ENCODE measurements at places on chromosomes 13 and 19. TPM values are rescaled to one million over a fixed set of nuclear protein-coding genes. Genes with fewer than 3 reads are reported as not detected.

Gene ZNF444
- total RNA-seq = 81.5 TPM

Gene CILP2
- 0.46 TPM for total RNA-seq

Gene GDF15
- total RNA-seq = 335 TPM

DNA sequence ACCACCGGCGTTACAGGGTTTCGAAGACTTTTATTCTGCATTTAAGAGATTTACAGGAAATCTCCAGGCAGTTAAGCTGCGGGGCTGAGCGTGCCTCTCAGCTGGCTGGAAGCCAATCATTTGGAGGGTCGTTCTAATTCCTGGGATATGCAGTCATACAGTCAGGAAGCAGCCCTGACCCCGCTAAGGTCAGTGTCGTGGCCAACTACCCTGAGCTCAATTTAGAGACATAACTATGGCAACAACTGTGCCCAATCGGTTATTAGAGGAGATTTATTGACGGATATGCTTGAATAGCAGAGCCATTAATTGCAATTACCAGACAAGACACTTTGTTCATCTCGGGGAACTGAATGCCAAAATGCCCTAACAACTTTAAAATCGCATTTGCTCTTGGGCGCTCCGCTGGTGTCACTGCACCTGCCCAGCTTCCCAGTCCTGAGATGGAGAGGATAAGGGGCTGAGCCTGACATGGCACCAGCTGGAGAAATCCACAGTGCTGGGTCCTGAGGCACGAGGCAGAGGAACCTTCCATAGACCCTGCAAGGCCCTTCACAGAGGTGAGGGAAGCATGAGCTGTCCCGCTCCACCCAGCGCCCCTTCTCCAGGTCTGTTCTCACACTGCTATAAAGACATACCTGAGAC is 15.1 kb upstream of the ZNF507 start:
- no peak overlapping the region for H3K4me3 ChIP-seq
- H3K27ac ChIP-seq = no peak overlapping the region
- H3K27me3 ChIP-seq = no peaks in the 10 kb centered on the region
- no peaks in the 10 kb centered on the region for H3K36me3 ChIP-seq
- no peak for DNase-seq

DNA sequence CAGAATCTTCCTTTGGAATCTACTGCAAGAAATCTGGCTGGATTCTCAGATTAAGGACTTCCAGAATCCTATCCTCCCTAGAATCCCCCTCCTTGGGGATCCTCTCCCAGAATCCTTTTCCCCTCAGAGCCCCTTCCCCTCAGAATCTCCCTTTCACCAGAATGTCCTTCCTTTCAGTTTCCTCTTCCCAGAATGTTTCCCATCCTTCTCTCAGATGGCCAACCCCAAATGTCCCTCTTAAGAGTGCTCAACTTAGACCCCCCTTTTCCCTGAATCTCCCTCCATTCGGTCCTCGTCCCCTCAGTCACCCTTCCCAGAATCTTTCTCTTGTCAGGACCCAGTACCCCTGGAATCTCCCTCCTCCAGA is 584 bp upstream of the RPS16 start:
- H3K27me3 ChIP-seq = no peaks in the 10 kb centered on the region
- H3K4me1 ChIP-seq = peaks cover 71% of the 10 kb centered on the region
- H3K27ac ChIP-seq = peak overlapping the region; percentile 84
- no peak for DNase-seq
- peaks cover 27% of the 10 kb centered on the region for H3K36me3 ChIP-seq

DNA sequence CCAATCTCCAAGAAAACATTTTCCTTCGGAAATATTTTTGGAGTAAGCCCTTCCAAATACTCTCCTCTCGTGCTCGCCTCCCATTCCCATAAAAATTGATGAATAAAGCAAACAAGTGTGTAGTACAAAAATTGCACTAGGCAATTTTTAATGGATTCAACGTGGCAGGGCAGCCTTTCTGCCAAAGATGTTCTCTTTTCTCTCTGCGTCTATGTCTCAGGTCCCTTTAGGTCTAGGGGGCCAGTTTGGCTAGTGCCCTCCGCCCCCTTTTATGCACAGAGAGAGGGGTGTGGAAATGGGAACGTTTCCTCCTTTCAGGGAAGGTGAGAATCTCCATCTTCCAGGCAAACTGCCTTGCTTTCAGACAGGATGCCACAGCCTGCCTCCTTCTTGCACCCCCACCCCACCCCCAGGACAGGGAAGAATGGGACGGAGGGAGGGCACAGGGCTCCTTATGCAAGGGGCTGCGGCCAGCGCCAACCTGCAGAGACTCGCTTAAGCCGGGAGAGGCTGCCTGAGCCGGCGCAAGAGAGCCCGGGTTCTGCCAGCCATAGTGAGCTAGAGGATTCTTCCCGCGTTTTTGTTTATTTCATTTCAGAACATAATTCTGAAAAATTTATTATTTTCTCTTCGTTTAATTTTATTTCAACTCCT is 2.7 kb upstream of the ZIC2 start:
- H3K4me1 ChIP-seq = peaks cover 21% of the 10 kb centered on the region
- H3K36me3 ChIP-seq = peaks cover 3% of the 10 kb centered on the region
- no peak for DNase-seq
- peak overlapping the region; percentile 66 for H3K4me3 ChIP-seq
- H3K27me3 ChIP-seq = no peaks in the 10 kb centered on the region
- H3K27ac ChIP-seq = peak overlapping the region; percentile 79

GRCh38 chr13:98677398-98677797 is 75.1 kb downstream of the SLC15A1 start:
- no peaks in the 10 kb centered on the region for H3K27me3 ChIP-seq
- no peaks in the 10 kb centered on the region for H3K4me1 ChIP-seq
- H3K36me3 ChIP-seq = no peaks in the 10 kb centered on the region
- no peak overlapping the region for H3K27ac ChIP-seq
- no peak overlapping the region for H3K4me3 ChIP-seq
- DNase-seq = no peak

- no peaks in the 10 kb centered on the region for H3K27me3 ChIP-seq
- no peaks in the 10 kb centered on the region for H3K4me1 ChIP-seq
- DNase-seq = no peak
- no peak overlapping the region for H3K27ac ChIP-seq
- H3K36me3 ChIP-seq = no peaks in the 10 kb centered on the region
These were observed 184.0 kb downstream of the SLC7A1 start for GRCh38 chr13:29411481-29411880.
